ENCODE measurements at places on chromosomes 5 and 9.

- no peak for DNase-seq
- H3K4me3 ChIP-seq: no peak overlapping the region
- H3K4me1 ChIP-seq: peaks cover 28% of the 10 kb centered on the region
These were observed 132.4 kb downstream of the ROR2 start for GRCh38 chr9:91817493-91818224.

- peak; percentile 4 for DNase-seq
- H3K4me3 ChIP-seq: no peak overlapping the region
- no peaks in the 10 kb centered on the region for H3K4me1 ChIP-seq
- H3K36me3 ChIP-seq: no peaks in the 10 kb centered on the region
- H3K27me3 ChIP-seq: no peaks in the 10 kb centered on the region
- no peak overlapping the region for H3K27ac ChIP-seq
These were observed 410.1 kb upstream of the SMARCA2 start for GRCh38 chr9:1604942-1605560.

DNA sequence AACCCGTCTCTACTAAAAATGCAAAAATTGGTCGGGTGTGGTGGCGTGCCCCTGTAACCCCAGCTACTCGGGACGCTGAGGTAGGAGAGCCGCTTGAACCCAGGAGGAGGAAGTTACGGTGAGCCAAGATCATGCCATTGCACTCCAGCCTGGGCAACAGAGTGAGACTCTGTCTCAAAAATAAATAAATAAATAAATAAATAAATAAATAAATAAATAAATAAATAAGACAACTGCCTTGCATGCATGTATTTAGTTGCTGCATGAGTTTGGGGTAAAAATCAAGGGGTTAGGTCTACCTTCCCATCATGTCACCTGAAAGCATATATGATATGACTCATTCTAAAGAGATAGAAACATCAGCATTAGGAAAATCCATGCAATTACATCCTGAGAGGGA is 254.0 kb downstream of the ADAMTSL1 start:
- no peak for DNase-seq
- no peak overlapping the region for H3K27ac ChIP-seq
- no peaks in the 10 kb centered on the region for H3K4me1 ChIP-seq
- H3K4me3 ChIP-seq: no peak overlapping the region

- H3K27me3 ChIP-seq: no peaks in the 10 kb centered on the region
- no peak overlapping the region for H3K4me3 ChIP-seq
- no peak for DNase-seq
- H3K27ac ChIP-seq: no peak overlapping the region
- no peaks in the 10 kb centered on the region for H3K4me1 ChIP-seq
These were observed 42.7 kb downstream of the FBXL17 start for GRCh38 chr5:108339220-108339619.

DNA sequence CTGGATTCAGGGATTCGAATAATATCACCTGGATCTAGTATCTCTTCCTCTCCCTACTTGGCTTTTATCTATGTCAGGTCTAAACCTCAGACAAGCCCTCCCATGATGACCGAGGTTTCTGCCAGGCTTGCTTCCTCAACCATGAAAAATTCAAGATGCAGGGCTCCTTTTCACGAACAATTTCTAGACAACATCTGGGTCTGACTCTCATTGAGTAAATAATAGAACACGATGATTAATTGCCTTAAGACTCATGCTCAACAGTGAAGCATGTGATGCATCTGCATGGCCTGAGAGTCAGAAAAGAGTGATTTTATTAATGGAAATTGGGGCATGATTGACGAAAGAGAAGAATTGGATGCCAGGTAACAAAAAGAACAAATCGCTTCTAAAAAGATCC is 277.2 kb upstream of the ZNF608 start:
- no peak for DNase-seq
- H3K4me1 ChIP-seq: no peaks in the 10 kb centered on the region
- H3K27ac ChIP-seq: no peak overlapping the region
- H3K36me3 ChIP-seq: no peaks in the 10 kb centered on the region
- no peaks in the 10 kb centered on the region for H3K27me3 ChIP-seq
